ENCODE measurements at places on chromosomes 7 and 10.

- DNase-seq, result no peak
Measured at GRCh38 chr7:73881352-73882046, 20.5 kb downstream of the TMEM270 start.

GRCh38 chr10:91127341-91128082 lies 93.0 kb upstream of the PCGF5 start:
- no peak for DNase-seq

- no peak for DNase-seq
Measured at GRCh38 chr7:79436378-79436777, 17.1 kb downstream of the MAGI2 start.

DNA sequence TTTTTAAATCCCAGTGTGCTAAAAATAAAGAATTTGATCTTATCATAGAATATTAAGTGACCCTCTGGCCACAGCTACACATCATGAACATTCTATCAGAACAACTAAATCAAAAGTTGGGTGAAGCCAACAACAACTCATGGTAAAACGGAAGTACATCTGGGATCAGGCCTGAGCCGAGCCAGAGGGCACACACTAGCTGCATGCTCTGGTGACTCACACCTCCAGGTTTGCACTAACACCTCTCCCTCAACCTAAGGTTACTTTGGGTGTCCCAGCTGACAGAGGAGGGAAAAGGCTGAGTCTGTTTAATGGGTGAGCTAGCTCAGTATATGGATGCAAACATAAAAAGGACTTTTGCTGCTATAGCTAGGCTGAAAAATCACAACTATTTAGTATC lies 281.6 kb downstream of the HGF start:
- DNase-seq, result no peak

- no peak for DNase-seq
Measured at GRCh38 chr10:26215935-26216584, 514 bp upstream of the GAD2 start.

GRCh38 chr7:2399848-2400587 lies 3.4 kb upstream of the CHST12 start:
- no peak for DNase-seq

DNA sequence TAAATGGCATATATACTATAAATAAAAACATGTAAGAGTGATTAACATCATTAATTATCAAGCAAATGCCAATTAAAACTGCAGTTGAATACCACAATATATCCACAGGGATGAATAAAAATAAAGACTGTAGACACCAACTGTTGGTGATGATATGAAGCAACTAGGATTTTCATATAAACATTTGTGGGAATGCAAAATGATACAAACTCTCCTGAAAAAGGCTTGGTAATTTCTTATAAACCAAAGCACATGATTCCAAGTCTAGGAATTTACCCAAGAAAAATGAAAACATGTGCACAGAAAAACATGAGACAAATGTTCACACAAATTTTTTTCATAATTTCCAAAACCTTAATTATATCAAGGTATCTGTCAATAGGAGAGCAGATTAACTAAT lies 448.1 kb downstream of the ETV1 start:
- DNase-seq, result no peak

- DNase-seq, result no peak
Measured at GRCh38 chr10:34116681-34117271, 698.3 kb downstream of the PARD3 start.

GRCh38 chr10:6494936-6495592 lies 85.0 kb downstream of the PRKCQ start:
- DNase-seq, result peak; percentile 35

DNA sequence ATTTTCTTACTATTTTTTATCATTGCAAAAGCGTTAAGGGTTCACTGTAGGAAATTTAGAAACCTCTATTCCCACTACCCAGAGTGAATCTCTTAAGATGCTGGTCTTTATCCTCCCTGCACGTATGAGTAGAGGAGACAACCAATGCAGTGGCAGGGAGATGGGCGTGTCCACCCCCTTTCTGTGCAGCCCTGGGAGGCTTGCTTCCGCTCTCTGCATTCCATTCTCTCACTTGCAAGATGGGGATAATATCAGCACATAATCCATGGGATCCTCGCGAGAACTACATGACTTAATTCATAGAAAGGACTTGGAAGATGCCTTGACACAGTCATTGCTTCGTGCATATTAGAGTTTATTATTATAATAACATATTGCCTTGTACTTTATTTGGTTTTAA lies 196.2 kb downstream of the KLF6 start:
- no peak for DNase-seq

- no peak for DNase-seq
Measured at GRCh38 chr7:157769526-157770215, 432.9 kb downstream of the DNAJB6 start.

DNA sequence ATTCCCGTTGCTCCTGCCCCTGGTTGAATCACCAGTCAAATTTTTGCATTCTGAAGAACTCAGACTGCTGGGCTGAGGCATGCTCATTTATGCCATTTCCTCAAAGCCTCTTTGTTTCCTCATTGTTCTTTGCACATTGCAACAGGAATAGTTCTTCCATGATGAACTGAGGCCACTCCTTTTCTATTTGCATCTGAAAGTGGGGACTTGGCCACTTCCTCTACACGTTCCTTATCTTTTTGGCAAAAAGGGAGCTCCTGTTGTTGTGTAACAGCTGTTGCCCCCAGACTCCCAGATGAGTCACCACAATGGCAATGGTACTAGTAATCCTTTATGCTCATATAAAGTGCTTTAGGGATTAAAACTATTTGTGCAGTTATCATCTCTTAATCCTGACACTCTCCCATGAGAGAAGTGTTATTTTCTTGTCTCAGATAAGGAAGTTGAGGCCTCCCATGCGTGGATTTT lies 20.1 kb upstream of the ITPRID1 start:
- DNase-seq, result no peak

DNA sequence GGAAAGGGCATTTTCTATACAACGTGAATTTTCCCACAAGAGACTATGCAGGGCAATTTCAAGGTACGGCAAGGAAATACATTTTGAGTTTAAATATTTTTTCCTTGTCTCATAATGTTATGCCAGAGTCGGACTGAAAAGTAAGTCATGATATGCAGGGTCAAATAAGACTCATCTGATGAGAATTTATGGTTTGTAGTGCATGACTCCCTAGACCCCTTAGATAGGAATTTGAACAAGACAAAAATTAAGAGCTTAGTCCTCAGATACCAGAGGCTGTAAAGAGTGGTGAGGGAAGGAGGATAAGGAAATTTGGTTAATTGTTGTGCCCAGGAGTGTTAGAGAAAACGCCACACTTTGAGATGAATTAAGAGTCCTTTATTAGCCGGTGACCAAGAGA lies 616.6 kb downstream of the XPNPEP1 start:
- DNase-seq, result no peak

DNA sequence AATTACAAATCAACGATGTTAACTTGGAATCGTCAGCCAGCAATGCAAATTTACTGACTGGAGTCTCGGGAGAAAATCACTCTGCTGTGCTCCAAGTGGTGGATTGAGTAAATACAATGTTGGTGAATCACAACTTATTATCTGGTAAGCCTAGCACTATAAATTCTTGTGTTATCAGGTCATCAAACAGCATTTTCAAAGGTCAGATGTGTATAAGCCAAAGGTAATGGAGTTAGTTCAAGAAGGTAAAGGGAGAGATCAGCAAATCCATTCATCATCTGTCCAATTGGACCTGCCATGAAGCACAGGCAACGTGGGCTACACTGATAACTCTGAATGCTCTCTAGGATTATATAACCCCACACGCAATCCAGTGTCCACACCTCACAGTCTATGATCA lies 13.9 kb downstream of the CUBN start:
- no peak for DNase-seq

DNA sequence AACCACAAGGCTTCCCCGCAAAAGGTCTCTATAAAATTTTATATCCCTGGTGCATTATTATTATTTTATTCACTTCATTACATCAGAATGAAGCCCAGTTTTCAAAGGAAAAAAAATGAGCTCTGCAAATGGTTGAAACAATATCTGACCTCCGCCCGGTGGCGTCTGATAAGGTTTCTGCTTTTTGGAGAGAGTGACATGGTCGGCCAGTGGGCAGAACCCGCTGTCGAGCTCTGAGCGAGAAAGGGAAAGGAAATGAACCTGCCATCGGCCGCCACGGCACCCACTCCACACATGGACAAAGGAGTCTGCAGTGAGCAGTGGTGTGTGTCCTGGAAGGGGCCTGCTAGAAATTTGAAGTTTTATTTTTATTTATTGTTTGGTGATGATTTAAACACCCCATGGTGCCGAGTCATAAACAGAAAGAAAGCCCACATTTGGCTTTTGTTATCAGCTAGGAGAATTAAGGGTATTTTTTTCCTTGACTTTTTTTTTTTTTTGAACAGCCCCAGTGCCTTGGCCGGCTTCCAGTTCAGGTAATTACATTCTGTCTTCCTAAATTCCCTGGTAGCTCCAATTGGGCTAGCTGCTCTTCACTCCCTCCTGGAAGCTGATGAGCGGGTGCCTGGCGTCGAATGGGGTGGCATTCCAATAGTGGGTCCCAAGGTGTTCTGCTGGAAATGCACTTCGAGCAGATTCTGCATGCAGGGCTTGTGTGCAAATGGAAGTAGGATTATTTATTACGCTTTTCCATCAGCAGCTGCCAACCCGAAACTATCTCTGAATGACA lies 149.4 kb upstream of the MKI67 start:
- DNase-seq, result no peak

DNA sequence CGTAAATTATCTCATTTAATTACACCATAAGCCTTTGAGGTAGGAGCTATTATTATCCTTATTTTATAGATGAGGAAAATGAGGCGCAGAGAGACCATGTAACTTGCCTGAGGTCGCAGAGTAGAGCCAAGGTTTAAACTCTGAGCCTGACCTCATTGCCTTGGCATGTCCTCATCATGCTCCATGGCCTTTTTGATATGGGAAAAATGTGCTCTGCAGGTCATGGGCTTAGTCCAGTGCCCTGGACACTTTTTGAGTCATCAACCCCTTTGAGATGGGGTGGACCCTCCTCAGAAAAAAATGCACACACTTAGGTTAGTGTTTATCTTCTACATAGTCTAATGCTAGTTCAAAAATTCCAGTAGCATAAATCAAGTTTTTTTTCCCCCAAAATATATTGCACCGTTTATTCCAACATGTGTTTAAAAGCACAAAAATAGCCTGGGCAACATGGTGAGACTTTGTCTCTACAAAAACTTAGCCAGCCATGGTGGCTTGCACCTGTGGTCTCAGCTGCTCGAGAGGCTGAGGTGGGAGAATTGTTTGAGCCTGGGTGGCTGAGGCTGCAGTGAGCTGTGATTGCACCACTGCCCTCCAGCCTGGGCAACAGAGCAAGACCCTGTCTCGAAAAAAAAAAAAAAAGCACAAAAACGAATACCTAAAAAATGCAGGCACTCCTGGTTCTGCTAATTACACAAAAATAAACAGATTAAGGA lies 28.6 kb upstream of the TMEM178B start:
- DNase-seq, result no peak

- no peak for DNase-seq
Measured at GRCh38 chr10:16745061-16745460, 72.2 kb downstream of the RSU1 start.

DNA sequence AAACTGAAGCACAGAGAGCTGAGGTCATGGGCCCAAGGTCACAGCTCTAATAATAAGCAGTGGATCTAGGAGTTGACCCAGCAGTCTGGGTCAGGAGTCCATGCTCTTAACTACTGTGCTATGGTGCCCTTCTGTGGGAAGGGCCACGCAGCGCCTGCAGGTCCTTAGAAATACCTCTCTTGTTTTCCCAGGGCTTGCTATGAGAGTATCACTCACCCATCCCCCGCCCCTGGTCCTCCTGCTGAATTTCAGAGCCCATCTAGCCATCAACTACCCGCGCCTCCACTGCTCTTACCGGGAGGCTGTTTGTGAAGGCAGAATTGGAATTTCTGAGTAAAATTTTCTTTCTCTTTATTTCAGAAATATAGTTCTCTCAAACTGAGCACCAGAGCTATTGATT lies 27.3 kb upstream of the CRHR2 start:
- DNase-seq, result no peak

- no peak for DNase-seq
Measured at GRCh38 chr7:1813394-1814088, 143.5 kb downstream of the ELFN1 start.

Measured in stimulated activated CD4-positive, alpha-beta T cell treated with anti-CD3 and anti-CD28 coated beads, TNF-alpha, amount 100 ng/mL, for 4 hours (primary cell).